CD4-positive, alpha-beta T cell (primary cell): ENCODE measurements at places on chromosomes 7 and 10. TPM values are rescaled to one million over a fixed set of nuclear protein-coding genes. Genes with fewer than 3 reads are reported as not detected.

TMEM106B gene
- total RNA-seq, result 16.9 TPM

ASAH2 gene
- total RNA-seq, result 2.1 TPM

NEBL gene
- total RNA-seq, result 0.17 TPM

GRCh38 chr7:12847001-12847400, 159.6 kb downstream of the ARL4A start:
- H3K36me3 ChIP-seq, result no peaks in the 10 kb centered on the region
- H3K27ac ChIP-seq, result no peak overlapping the region
- no peak overlapping the region for H3K4me3 ChIP-seq
